ENCODE measurements at places on chromosomes 6 and 20. TPM values are rescaled to one million over a fixed set of nuclear protein-coding genes. Genes with fewer than 3 reads are reported as not detected.

RGS19 gene
- total RNA-seq: 27.1 TPM

- no peak for DNase-seq
Measured at GRCh38 chr6:98833307-98834059, 891 bp upstream of the POU3F2 start.

GRCh38 chr20:8647961-8648441 is 420.9 kb upstream of the PLCB4 start:
- DNase-seq: no peak

DNA sequence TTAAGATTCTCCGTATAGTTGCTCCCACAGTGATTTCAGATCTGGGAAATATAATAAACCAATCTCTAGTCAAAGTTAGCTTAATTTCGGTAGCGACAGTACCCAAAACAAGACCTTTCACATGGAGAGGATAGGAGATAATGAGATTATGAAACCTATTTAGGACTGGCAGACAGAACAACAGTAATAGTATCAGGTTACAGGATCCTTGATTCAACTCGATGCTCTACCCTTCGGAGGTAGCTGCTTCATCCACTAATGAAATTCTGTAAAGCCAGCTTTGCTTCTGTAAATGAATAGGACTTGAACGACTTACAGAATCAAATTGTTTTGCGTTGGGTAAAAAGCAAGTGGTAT is 534 bp upstream of the AKIRIN2 start:
- DNase-seq: no peak

SAMD5 gene
- total RNA-seq: not detected
